ENCODE measurements at places on chromosomes 5 and 9.

- no peak for DNase-seq
Measured at GRCh38 chr5:108093186-108093585, 288.7 kb downstream of the FBXL17 start.

GRCh38 chr5:150073677-150074076, 12.7 kb downstream of the CSF1R start:
- no peak for DNase-seq

- DNase-seq, result no peak
Measured at GRCh38 chr9:115671963-115672305, 481.7 kb upstream of the PAPPA start.

GRCh38 chr5:61732796-61733195, 400.7 kb downstream of the ZSWIM6 start:
- no peak for DNase-seq

DNA sequence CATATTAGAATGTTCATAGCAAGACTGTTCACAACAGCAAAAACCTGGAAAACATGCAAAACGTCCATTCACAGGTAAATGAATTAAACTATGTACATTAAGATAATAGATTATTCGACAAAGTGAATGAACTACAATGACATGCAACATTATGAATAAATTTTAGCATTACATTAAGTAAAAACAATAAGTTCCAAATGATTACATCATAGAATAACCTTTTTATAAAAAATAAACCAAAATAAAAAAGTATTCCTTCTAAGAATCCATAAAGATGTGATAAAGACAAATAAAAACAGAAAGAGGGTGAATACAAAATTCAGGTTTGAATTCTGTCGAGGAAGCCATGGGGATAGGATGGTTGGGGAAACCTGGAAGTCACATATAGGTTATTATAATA, 57.3 kb downstream of the STRBP start:
- no peak for DNase-seq

DNA sequence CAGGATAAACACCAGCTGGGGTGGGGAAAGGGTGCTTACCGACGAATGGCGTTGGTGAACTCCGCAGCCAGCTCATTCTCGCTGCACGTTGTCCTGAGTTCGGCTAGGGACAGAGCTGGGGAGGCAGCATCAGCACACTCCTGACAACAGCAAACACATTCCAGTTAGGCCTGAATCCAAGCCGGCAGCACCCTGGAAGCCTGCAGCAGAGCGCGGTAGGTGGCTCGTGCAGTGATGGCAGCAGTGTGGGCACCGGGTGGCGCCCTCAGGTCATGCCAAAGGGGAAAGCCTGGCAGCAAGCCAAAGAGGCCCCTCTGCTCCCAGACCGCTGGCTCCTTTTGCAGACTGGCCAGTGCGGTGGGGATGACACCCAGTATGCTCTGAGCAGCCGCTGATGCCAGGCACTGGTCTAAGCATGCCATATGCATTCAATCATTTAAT, 66.9 kb downstream of the DCP2 start:
- DNase-seq, result no peak

GRCh38 chr5:5363045-5363444, 59.4 kb upstream of the ICE1 start:
- no peak for DNase-seq

DNA sequence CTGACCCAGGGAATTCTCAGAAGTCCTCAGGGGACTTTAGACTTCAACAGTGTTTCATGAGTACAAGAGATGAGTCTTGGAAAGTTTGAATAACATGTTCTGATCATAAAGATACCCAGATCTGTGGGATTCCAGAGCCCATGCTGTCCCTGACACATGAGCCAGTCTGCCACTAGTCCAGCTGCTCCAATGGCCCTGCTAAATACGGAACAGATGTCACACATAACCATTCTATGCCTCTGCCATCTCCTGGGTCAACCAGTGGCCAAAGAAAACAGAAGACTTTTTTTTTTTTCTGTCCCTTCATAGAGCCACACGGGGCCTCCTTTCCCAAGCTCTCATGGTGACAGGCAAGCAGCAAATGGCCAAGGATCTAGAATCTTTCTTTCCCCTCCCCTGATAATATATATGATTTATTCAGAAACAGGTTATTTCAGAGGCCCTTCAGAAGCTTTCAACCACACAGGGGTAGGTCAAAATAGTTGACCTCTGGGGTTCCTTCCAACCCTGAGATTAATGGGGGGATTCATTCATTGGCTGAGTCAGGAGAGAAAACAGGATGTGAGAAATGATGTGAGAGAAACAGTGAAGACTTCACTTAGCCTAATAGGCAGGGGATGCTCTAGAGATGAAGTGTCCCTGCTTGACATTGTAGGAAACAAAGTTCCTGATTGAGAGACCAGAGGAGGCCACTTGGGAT, 367.7 kb downstream of the CDK5RAP2 start:
- no peak for DNase-seq

- DNase-seq, result no peak
Measured at GRCh38 chr5:149766460-149767280, 36.6 kb downstream of the PPARGC1B start.

DNA sequence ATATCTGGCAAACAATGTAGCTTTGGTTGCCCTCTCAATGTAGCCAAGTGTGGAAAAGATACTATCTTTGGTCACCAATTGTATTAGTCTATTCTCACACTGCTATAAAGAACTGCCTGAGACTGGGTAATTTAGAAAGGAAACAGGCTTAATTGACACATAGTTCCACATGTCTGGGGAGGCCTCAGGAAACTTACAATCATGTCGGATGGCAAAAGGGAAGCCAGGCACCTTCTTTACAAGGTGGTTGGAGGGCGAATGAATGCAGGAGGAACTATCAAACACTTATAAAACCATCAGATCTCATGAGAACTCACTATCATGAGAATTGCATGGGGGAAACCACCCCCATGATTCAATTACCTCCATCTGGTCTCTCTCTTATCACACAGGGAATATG, 133.1 kb upstream of the TBCA start:
- DNase-seq, result no peak

DNA sequence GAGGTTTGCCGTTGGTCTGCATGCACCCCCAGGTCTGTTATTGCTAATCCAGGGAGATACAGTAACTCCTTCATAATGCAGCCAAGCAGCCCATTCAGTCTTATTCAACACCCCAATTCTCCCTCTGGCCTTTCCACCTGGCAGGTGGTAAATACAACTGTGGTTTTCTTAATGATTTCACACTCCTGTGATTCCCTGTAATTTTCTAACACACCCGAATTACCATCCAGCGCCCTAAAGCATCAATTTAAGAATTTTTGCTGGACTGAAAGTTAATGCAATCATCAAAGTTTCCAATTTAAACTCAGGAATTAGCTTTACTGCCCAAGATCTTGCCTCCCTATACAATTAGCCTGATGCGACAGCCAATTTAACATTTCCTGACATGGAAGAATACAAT, 62.5 kb downstream of the GNAQ start:
- no peak for DNase-seq

DNA sequence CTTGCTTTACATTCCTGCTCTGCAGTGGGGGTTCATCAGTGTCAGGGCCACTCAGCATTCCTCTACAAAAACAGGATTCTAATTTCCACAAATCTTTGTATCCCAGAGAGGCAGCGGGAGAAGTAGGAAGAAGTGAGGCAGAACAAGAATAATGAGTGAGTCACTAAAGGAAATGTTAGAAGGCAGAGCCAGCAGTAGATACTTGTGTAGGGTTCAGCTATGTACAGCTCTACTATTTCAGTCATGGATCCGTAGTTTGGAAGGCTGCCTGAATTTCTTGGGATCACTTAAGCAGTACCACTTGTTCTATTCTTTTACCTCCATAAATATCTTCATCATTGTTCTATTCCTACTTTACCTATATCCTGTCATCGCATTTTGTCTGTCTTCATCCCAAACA, 246.3 kb upstream of the TLE4 start:
- DNase-seq, result no peak

DNA sequence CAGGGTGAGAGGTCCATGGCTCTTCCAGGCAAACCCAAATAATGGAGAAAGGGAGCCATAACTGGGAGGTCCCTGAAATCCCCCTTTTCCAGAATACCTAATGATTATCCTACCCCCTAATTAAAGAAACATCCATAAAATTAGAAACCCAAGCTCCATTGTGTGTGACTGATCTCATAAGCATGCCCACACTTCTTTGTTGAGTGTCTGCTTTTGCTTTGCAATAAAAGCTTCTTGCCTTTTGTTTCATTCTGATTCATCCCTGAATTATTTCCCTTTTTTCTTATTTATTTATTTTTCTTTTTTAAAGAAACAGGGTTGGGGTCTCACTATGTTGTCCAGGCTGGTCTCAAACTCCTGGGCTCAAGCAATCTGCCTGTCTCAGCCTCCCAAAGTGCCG, 33.1 kb downstream of the BTF3 start:
- no peak for DNase-seq

- DNase-seq, result no peak
Measured at GRCh38 chr5:42879291-42879690, 67.6 kb upstream of the SELENOP start.

DNA sequence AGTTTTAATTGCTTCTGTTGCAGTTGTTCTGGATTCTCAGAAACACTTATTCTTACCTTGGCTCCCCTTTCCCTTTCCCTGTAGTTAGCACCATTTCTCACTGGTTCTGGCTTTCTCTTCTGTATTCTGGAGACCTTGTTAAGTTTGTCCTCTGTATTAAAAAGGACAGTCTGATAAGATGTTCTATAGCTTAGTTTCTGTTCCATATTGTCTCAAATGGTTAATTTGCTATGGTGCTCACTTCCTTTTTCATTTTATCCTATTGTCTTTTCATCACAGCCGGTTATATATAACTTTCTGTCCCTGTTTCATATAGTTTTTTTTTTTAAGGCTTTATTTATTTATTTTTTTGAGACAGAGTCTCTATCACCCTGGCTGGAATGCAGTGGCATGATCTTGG, 41.4 kb upstream of the KIAA1958 start:
- DNase-seq, result no peak

DNA sequence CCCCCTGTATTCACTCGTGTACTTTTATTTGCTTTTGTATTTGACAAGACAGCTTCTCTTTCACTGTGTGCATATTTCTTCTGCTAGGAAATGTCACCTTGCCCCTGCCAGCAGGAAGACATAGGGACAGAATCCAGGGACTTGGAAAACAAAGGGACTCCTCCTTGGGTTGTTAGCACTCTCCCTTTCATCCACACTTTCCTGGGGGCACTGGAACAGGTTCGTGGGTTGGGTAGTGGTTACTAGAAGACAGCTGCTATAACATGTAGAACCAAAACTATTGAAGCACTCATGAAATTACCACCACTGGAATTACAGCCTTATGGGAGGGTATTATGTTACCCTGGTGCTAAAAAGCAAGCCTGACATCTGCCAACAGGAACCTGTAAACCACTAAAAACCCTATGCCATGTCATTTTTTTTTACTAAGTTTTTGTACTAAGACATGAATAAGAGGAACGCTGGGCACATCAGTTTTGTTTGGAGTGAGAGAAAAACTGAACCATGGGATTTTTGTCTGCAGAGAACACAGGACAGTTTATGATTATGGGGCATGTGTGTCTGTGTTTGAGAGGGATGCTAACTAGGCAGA, 4.7 kb upstream of the CCL28 start:
- DNase-seq, result no peak

DNA sequence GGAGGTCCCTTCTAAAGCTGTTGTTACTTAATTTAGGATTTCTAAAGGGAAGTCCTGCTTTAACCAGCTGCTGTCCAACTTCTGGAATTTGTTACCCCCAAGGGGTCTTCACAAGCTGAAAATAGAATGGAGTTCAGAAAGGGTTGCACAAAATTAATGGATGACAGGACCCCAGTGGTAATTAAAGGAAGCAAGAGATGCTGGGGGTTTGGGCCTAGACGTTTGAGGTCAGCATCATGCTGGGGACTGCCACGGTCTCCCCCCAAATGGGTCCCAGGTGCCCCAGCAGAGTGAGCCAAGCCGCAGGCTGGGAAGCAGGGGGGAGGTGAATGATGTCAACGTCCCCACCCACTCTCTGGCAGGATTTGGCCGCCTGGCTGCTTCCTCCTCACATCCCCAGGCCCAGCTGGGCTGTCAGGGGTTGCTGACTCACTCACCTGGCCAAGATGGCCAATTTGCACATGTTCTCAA, 97.5 kb upstream of the ARAP3 start:
- DNase-seq, result no peak

DNA sequence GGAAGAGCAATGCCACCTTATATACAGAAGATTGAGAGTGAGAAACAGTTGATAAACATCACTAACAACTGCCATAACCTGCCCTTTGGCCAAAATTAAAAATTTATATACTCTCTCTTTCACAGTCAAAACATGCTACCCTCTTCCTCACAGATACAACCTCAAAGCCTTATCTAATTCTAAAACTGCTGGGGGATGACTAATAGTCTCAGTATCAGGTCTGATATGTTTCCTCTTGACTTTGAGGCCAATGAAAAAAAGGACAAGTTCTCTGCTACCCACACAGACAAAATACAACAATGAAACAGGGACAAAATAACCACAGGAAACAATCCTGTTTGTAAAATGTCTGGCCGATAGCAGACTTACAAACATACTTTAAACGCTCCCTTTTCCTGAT, 485.6 kb upstream of the NUDT12 start:
- no peak for DNase-seq

DNA sequence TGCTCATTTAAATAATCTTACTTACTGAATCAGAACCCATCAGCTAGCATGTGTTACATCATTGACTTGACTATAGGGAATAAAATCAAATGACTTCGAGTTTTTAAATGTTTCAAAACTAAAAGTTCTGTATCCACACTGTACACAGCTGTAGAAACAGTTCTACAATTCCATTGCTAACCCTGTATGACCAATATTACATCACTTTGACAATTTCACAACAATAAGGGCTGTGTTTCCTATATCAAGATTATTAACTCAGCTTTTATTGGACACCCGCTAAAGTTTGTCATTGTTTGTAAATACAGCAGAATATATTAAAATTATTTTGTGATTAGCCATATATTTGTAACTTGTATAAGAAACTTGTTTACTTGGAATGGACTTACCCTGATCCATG, 540.8 kb downstream of the PRELID2 start:
- no peak for DNase-seq

DNA sequence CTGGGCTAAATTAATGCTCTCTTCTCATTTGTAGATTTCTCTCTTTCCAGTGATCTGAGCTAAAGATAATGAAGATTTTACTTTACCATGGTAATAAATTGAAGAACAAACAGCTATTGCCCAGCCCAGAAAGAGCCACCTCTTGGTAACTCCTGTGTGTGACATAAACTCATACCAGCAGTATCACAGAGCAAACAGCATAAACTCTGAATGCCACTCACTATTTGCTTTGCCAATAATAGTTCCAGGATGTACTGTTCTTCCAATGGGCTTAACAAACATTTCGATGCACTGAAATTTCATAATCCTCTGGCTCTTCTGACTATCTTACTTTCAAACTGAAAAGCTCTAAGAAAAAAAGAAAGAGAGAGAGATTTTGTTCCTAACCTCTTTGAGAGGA, 69.8 kb upstream of the RASEF start:
- DNase-seq, result no peak
